Nephron progenitor cell (in vitro differentiated cells): ENCODE measurements at places on chromosomes 4 and X.

- no peak for DNase-seq
These were observed 148.2 kb downstream of the RASL11B start for GRCh38 chr4:53010318-53010717.

- DNase-seq: no peak
These were observed 320.4 kb downstream of the KCNIP4 start for GRCh38 chr4:21628116-21628670.

DNA sequence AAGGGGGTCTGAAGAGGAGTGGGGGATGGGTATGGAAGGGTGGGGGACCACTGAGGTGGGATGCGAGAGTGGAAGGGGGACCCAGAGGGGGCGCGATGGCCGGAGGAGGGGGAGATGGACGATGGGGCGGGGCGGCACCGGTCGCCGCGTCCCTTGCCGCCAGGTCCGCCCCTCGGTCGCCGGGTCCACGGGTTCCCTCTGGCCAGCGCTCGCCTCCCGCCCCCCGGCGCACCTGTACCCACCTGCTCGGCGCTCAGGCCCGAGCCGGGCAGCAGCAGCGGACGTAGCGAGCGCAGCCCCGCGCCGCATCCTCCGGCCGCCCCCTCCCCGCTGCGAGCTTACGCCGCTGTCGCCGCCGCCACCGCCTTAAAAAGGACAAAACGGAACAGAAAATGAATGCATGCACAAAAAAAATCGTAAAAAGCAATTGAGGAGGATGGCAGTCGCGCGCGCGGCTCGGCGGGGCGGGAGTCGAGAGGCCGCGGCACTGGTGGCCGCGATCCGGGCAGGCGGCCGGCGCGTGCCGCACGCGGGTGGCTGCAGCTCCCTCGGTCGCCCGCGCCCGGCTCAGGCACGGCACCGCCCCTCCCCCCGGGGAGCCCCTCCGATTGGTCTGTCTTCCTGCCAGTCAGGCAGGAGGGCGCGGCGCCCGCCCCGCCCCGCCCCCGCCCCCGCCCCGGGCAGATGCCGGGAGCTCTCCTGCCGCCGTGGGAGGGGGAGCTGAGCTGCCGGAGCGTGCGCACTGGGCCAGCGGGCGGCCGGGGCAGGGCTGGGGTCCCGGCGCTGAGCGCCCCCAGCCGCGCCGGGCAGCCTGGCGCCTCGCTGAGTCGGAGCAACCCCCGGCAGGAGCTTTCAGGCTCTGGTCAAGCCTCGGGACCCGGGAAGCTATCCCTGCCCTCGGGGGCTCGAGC is at the start of gene JAKMIP1:
JAKMIP1 (minus strand) TSS at position 539 of the 911 bp plus-strand sequence. CDS start 87,699 bp downstream, outside the sequence.
- peak; percentile 98 for DNase-seq

GRCh38 chrX:129472116-129472515 is 51.2 kb downstream of the SMARCA1 start:
- DNase-seq: no peak

GRCh38 chrX:49041744-49042580 is 1.2 kb downstream of the TFE3 start:
- no peak for DNase-seq

- DNase-seq: no peak
These were observed 61.3 kb upstream of the CRMP1 start for GRCh38 chr4:5954056-5954760.
